ENCODE measurements at places on chromosomes 1 and 21.

DNA sequence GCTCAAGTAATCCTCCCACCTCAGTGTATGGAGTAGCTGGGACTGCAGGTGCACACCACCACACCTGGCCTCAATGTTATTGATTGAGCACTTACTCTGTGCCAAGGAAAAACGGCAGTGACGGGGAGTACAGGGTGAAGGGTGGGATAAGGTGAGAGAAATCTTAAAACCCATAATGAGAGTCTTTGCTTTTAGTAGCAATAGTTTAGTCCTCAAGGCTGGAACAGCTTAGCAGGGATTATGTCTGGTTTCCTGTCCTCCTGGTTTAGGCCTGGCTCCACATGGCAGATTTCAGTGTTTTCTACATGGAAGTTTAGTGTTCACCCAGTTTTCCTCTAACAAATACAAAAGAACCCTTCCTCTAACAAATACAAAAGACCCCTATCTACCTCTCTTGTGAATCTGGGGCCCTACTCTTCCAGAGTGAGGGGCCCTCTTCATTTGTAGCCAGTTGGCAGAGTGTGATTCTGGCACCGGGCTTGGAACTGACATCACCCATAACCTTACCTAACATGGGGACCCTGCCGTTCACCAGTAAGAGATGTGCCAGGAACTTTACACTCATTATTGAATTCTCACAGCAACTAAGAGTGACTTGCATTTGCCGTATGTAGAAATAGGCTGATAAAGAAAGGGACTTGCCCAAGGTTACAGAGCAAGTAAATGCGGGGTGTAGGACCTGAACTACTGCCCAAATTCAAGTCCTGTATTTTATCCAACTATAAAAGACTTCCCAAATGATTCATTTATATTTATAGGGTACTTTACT lies 6.9 kb downstream of the ZNF691 start:
- no peak for DNase-seq

DNA sequence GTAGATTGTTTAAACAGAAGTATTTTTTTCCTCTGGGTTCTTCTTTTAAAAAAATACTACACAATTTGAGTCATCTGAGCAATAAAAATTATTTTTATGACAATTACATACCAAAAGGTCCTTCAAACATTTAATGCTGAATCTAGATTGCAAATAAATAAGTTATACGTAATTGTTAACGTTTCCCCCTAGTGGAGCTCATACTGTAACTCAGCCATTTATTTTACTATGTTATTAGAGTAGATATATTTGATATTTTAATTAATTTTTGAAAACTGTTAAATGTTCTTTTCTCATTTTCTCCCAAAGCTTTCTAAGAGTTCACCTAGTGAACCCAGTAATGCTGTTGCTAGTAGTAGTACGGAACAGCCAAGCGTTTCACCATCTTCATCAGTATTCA lies 33.5 kb downstream of the ZMYM1 start:
- no peak for DNase-seq

- DNase-seq = no peak
Measured at GRCh38 chr1:235022981-235023710, 105.5 kb downstream of the TOMM20 start.

GRCh38 chr1:60965280-60965854 lies 117.0 kb upstream of the NFIA start:
- no peak for DNase-seq

GRCh38 chr1:197200272-197200899 lies 53.9 kb upstream of the ASPM start:
- no peak for DNase-seq

GRCh38 chr1:116252271-116252670 lies 120.8 kb upstream of the ATP1A1 start:
- no peak for DNase-seq

DNA sequence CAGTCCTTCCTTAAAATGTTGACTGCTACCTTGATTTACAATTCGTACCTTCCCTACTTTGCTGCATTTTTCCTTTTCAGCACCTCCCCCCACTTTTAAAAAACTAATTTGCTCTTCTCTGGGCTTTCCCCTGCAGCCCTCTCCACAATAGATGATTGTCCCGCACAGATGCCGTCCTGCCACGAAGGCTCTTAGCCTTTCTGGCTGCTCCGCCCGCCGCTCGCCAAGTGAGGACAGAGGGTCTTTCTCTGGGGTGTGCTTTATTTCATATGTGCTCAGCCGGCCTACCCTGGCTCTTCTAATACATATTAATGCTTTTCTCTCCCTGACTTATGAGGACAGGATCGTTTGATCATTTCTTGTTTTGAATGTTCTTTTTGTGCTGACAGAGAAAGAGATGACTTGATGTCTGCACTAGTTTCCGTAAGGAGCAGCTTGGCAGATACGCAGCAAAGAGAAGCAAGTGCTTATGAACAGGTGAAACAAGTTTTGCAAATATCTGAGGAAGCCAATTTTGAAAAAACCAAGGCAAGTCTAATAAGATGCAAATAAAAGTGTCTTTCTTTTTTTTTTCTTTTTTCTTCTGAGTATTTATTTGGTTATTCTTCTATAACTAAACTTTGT lies 60.6 kb downstream of the SDCCAG8 start:
- DNase-seq = no peak

- DNase-seq = no peak
Measured at GRCh38 chr1:239443361-239443760, 57.0 kb downstream of the CHRM3 start.

DNA sequence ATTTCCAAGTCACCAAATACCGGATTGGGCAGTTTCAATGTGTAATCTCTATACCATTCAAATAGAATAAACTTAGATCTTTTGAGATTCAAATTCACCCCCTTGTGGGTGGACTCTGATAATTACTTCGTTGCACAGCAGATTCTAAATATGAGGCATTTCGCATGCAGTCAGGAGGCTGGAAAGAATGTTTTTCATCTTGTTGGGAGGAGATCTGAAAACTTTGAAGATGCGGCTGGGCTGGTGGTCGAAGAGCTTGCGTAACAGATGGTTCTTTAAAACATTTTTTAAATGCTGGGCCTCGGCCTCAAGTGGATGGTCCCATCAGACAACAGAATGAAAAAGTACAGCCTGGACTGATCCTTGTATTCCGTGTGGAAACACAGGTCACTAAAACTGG lies 10.4 kb downstream of the NR5A2 start:
- no peak for DNase-seq

- DNase-seq = no peak
Measured at GRCh38 chr1:180246579-180246978, 16.5 kb downstream of the LHX4 start.

- no peak for DNase-seq
Measured at GRCh38 chr1:183148599-183148998, 37.5 kb upstream of the LAMC2 start.

GRCh38 chr1:194159941-194160340 lies 973.5 kb upstream of the B3GALT2 start:
- DNase-seq = no peak

DNA sequence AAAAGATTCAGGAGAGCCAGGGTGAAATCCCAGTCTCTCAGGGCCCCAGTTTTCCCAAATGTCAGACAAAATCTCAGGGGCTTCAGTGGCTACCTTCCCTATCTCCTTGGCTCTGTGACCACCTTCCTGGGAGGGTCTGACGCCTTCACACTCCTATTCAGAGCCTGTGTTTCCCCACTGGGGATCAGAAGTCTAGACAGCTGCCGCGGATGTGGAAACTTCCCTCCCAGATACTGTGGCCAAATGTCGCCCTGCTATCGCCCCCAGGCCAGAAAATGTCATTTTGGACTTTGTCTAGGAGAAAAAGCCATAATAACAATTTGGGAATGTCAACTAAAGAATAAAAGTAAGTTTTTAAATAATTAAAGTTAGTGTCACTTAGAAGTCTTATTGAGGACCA lies 15.9 kb downstream of the A3GALT2 start:
- no peak for DNase-seq

GRCh38 chr1:36918604-36919003 lies 115.7 kb downstream of the GRIK3 start:
- no peak for DNase-seq

DNA sequence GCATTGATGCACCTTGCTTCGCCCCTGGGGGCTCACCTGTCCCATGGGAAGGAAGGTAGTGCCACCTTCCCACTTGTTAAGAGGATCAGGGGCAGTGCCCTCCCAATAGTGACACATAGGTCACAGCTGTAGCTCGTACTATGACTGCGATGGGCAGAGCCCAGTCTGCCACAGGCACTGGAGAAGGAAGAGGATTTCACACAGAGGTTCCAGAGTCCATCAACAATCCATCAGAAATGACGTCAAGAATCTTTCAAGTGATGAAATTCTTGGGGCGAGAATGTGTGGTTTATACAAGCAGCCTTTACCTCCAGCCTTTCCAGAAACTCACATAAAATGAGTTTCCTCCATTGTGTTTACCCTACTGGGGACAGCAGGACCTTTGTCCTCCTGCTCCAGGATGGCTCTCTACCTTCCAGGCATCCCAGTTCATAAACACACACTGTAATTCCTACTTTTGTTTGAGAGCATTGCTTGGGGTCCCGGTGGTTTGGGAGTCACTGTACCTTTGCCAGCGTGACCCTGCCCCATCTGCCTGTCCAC lies 260.6 kb upstream of the VAMP3 start:
- no peak for DNase-seq

DNA sequence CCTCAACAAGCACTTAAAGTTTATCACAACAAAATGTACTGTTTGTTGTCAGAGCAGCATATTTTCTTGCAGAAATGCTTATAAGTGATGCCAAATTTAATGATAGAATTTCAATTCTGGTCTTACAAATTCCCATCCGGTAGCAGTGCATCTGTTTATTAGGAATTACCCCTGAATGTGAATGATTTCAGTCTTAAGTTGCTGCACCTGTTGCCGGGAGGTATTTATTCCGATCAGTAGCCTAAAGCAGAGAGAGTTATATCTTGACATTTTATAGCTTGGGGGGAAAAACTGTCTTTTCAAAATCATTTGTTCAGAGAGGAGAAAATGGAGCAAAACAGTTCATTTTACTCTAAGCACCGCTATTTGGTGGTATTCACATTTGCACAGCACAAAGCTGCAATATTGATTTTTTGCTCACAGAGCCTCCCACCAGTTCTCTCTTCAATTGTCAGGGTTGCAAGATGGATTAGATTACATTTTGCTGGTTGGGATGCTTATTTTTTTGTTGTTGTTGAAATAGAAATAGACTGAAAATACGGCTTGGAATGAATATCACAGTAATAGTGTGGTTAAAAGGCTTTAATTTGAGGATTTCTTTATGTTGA lies 98.6 kb downstream of the ADGRL2 start:
- no peak for DNase-seq

DNA sequence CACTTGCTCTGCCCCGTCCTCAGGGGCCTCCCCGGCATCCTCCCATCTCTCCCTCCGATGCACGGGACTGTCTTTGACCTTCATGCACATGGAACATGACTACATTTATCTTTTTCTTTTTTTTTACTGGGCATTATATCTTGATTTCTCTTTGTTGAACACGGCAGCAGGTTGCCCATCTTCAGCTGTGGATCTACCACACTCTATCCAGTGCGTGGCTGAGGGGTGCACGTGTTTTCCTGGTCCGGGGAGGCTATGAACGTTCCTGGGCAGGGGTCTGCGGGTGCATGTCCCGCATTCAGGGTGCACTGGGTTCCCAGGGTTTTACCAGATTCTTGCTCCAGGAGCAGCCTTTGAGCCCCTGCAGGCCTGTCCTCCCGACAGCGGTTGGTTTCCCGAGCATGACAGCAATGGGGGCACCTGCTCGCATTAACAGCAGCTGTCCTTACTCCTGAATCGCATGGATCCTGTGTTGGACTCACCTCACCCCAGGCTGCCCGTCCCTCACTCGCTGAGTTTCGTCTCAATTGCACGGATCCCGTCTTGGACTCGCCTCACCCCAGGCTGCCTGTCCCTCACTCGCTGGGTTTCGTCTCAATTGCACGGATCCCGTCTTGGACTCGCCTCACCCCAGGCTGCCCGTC lies 7.4 kb downstream of the POFUT2 start:
- no peak for DNase-seq

- no peak for DNase-seq
Measured at GRCh38 chr1:77976433-77977076, 2.3 kb downstream of the FUBP1 start.

DNA sequence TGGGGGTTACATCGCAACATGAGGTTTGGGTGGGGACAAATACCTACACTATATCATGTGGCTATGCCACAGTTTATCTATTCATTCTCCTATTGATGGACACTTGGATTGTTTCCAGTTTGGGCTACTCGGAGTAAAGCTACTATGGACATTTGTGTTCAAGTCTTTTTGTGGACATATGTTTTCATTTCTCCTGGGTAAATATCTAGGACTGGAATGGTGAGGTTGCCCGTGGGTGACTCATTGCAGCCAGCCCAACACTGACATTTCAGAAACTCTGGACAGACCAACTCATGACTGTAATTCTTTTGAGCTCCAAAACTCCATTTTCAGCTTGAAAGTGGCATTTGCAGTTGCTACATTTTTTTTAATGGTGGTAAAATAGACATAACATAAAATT lies 82.7 kb downstream of the KAZN start:
- DNase-seq = no peak

DNA sequence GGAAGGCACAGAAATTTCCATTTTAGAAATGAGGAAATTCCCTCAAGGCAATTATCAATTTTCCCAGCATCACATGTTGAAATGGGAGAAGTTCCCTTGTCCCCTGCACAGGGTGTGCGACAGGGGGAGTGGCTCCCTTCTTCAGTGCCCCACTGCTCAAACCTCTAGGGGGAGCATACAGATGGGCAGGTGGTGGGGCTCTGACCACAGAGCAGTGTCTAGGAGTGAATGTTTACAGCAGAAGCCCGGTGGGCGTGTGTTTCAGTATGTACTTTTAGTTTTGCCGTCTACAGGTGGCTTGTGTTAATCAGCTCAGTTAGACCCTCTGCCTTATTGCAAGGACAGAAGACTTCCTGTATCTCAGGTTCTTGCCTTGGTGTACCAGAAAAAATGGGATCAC lies 493.7 kb upstream of the PLXNA2 start:
- no peak for DNase-seq

DNA sequence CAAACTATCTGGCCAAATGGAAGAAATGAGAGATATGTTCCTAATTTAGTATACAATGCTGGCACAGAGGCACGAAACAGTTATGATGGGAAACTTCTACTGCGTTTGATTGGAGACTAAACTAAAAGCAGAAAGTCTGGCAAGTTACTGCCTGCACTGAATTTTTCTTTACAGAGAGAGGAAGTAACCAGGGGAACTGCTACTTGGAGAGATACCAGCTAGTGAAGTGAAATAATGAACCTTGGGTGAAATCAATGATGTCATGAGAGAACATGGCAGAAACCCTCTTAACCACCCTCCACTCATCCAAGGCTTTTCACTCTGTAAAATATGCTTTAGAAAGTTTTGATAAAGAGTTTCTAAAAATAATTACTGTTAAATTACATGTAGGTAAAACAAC lies 29.3 kb downstream of the NIBAN1 start:
- no peak for DNase-seq

DNA sequence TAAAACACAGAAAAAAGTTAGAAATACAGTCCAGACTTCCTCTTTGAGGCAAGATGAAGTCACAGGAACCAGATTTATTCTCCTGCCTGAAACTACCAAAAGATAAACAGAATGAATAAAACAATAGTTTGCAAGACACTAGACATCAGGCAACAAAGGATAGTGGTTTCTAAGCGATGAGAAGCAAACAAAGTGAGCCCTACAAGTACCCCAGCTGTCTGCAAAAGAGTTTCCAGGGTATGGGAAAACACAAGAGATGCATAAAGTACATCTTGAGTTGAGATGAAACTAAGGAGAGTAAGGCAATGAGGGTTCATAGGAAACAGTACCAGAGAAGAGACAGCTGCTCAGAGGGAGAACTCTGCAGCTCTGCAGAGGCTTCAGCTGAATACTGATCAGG lies 83.3 kb upstream of the COL24A1 start:
- DNase-seq = no peak

All from Calu3 (cell line).